ENCODE measurements at places on chromosomes 5 and 9. TPM values are rescaled to one million over a fixed set of nuclear protein-coding genes. Genes with fewer than 3 reads are reported as not detected.
A peak's percentile ranks its signal among the peaks of the same experiment; 100 is the strongest.

DNA sequence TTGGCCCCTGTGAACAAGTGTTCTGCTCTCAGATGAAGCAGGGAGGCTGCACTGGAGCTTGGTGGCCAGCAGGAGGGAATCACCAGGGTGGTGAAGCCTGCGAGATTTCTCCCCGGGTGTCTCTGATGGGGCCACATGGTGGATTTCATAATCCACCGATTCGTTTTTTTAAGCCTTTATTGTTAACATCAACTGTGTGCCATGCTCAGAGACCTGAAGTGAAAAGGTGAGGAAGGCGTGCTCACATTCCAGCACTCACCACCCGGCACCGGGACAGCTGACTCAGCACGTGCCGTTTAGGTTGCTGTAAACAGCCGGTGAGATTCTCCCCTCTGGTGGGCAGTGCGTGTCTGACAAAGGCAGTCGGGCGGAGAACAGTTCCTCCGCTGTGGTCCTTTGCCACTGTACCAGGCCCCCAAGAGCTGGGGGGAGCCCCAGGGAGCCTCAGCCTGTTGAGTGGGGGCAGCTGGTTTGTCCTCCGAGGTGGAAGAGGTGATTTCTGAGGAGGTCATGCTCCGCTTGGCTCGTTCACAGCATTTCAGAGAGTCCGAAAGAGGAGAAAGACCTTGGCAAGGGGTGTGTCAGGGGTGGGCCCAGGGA, 12.7 kb upstream of the AHRR start:
- H3K4me3 ChIP-seq, result no peak overlapping the region
- no peaks in the 10 kb centered on the region for H3K4me1 ChIP-seq
- DNase-seq, result no peak
- no peaks in the 10 kb centered on the region for H3K36me3 ChIP-seq

DNA sequence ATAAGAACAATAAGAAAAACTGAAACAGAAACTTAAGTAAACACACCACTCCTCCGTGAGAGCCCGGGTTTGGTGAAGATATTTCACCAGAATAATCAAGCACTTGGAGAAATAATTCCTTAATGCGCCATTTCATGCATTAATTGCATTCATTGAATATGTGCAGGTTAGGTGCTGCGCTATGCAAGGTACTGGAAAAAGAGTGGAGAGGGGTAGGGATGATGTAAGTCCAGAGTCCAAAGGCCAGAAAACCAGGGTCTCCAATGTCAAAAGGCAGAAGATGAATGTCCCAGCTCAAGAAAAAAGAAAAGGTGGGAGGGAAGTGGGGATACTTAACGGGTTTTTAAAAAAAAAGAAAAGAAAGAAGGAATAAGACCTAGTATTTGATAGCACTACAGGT, 669 bp upstream of the ZFP37 start:
- peaks cover 11% of the 10 kb centered on the region for H3K36me3 ChIP-seq
- no peak for DNase-seq
- H3K27ac ChIP-seq, result no peak overlapping the region
- peaks cover 13% of the 10 kb centered on the region for H3K27me3 ChIP-seq

DNA sequence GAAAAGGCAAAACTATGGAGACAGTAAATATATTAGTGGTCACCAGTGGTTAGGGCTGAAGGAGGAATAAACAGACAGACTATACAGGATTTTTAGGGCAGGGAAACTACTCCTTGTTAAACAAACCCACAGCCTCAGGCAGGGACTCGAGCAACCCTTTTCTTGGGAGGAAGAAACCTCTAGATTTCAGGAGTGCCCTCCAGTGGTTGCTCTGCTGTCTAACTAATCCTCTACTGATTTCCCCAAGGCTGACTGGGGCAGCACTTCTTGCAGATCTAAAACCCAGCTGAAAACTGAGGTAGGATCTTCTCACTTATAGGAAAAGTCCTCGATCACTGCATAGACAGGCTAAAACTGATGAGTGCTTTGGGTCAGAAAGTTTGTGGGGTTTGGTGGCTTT, 176.8 kb downstream of the ISOC1 start:
- H3K4me3 ChIP-seq, result no peak overlapping the region
- no peaks in the 10 kb centered on the region for H3K4me1 ChIP-seq

Gene RPL7A
- 3,195 TPM for total RNA-seq

DNA sequence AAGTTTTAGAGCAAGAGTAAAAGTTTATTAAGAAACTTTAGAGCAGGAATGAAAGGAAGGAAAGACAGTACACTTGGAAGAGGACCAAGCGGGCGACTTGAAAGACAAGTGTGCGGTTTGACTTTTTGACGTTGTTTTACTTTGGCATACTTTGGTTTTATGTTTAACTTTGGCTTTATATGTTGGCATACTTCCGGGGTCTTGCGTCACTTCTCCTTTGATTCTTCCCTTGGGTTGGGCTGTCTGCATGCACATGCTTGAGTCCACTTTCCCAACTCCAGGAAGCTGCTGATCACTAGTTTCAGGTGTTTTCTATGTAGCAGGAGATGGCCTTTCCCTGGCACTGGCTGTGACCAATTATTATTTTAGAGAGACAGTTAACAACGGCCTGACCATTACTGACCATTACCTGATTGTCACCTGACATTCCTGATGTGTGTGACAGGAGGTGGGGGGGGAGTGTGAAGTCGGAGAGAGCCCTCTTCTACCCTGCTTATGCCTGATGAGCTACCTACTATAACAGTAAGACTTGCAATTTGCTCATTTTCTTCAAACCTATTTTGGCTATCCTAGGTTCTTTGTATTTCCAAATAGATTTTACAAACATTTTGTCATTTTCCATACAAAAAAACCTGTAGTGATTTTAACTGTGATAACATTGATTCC, 45.5 kb downstream of the TNFSF8 start:
- DNase-seq, result no peak
- H3K27ac ChIP-seq, result no peak overlapping the region
- no peak overlapping the region for H3K4me3 ChIP-seq
- H3K4me1 ChIP-seq, result peaks cover 28% of the 10 kb centered on the region
- no peaks in the 10 kb centered on the region for H3K27me3 ChIP-seq
- H3K36me3 ChIP-seq, result peaks cover 5% of the 10 kb centered on the region

DNA sequence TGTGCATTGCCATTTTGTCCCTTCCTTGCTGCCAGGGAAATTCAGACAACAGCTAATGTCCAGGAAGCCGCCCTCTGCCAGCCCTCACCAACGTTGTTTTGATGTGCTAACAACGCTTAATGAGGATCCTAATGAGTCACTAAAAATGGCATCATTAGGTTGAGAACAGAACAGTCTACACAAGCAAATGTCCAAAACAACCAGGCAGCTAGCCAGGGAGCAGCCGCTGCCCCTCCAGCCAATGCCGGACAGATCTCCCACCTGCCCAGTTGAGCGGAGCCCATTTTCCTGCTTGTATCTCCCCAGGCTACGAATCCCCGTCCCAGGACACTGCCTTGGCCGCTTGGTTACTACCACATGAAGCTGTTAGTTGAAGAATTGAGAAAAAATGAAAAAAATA, 40.4 kb upstream of the UNC5A start:
- peaks cover 38% of the 10 kb centered on the region for H3K27me3 ChIP-seq

DNA sequence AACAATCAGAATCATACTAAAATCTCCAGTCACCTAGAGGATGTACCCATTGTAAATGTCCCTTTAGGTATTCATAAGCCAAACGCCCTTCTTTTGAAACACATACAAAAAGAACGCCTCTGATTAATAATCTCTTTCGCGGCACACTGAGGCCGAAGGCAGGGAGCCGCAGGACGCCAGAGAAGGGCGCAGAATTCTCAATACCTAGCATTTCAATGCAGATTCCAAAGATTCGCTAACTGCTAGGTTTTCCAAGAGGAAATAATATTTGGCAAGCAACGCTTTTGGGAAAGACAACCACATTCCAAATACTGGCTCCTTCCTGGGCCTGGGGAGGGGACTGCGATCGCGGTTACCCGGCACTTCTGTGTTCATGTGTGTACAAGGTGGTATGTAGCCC, 203.3 kb downstream of the MEF2C start:
- H3K4me1 ChIP-seq, result peaks cover 18% of the 10 kb centered on the region
- no peak for DNase-seq
- H3K27ac ChIP-seq, result no peak overlapping the region

GRCh38 chr5:20276959-20277263, 288.9 kb upstream of the CDH18 start:
- H3K36me3 ChIP-seq, result no peaks in the 10 kb centered on the region
- H3K4me3 ChIP-seq, result no peak overlapping the region
- no peaks in the 10 kb centered on the region for H3K27me3 ChIP-seq
- H3K4me1 ChIP-seq, result no peaks in the 10 kb centered on the region
- H3K27ac ChIP-seq, result no peak overlapping the region
- DNase-seq, result no peak

Gene NTRK2
- total RNA-seq, result 0.02 TPM

DNA sequence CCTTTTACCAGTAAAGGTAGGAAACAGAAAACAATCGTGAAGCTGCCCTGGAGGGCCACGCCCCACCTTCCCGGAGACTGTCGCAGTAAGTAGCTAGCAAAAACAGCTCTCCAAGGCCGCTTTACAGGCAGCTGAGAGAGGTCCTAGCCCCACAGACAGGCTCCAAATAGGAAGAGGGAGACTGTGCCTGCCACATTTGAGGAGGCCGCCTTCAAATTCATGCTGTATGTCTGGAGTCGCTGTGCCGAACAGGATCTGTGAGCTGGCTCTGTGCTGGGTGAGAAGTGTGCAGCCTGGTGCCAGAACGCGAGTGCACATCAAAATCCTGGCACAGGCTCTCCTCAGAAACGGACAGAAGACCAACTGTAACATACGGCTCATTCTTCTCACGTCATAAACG, 582.2 kb downstream of the CETN3 start:
- H3K4me1 ChIP-seq, result no peaks in the 10 kb centered on the region
- H3K4me3 ChIP-seq, result no peak overlapping the region
- H3K27ac ChIP-seq, result no peak overlapping the region
- no peak for DNase-seq

Gene TLE1
- 0.08 TPM for total RNA-seq

Gene SPAAR
- total RNA-seq, result not detected

DNA sequence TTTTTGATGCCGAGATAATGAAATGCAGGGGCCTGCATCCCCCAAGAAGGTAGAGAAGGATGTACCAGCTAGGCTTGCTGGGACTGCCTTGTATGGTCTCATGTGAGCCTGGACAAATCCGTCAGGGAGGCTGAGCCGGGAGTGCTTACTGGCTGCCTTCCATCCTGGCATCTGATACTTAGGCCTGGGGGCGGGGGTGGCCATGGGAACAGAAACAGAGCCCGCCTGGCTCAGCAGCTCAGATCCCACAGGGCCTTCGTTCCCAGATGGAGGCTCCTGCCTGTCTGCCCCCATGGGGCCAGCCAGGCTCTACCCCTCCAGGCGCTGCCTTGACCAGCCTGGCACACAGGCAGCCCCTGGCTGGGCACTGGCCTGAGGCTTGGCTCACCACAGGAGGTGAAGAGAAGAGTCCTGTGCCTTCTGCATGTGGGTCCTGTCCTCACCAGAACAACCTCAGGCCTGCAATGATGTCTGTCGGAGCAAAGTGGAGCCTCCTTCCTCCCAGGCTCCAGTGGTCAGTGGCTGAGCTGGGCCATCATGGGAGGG, 10.5 kb upstream of the SPATA31E1 start:
- no peaks in the 10 kb centered on the region for H3K4me1 ChIP-seq
- no peaks in the 10 kb centered on the region for H3K36me3 ChIP-seq
- no peak for DNase-seq
- no peak overlapping the region for H3K4me3 ChIP-seq
- peaks cover 7% of the 10 kb centered on the region for H3K27me3 ChIP-seq

GRCh38 chr5:75550597-75550996, 38.9 kb downstream of the POLK start:
- DNase-seq, result no peak
- H3K36me3 ChIP-seq, result peaks cover 39% of the 10 kb centered on the region
- no peak overlapping the region for H3K27ac ChIP-seq
- H3K4me3 ChIP-seq, result no peak overlapping the region
- H3K4me1 ChIP-seq, result peaks cover 2% of the 10 kb centered on the region

Gene RNF44
- total RNA-seq, result 53.8 TPM

DNA sequence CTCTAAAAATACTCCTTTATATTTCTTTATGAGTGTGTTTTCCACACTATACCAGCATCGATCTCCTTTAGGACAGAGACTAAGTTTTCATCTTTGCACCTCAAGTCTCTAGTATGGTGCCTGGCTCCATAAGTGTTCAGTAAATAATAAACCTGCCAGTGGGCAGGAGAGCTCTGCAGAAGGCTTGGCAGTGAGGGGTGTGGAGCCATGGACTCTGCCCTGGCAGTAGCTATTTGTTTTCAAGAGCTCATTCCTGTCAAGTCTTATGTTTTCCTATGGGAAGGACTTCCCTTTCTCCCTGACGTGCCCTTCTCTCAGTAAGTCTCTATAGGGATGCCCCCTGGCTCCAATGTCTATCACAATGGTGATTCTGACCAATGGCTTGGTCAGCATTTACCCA, 252.2 kb downstream of the PIK3R1 start:
- no peaks in the 10 kb centered on the region for H3K27me3 ChIP-seq
- no peaks in the 10 kb centered on the region for H3K36me3 ChIP-seq

DNA sequence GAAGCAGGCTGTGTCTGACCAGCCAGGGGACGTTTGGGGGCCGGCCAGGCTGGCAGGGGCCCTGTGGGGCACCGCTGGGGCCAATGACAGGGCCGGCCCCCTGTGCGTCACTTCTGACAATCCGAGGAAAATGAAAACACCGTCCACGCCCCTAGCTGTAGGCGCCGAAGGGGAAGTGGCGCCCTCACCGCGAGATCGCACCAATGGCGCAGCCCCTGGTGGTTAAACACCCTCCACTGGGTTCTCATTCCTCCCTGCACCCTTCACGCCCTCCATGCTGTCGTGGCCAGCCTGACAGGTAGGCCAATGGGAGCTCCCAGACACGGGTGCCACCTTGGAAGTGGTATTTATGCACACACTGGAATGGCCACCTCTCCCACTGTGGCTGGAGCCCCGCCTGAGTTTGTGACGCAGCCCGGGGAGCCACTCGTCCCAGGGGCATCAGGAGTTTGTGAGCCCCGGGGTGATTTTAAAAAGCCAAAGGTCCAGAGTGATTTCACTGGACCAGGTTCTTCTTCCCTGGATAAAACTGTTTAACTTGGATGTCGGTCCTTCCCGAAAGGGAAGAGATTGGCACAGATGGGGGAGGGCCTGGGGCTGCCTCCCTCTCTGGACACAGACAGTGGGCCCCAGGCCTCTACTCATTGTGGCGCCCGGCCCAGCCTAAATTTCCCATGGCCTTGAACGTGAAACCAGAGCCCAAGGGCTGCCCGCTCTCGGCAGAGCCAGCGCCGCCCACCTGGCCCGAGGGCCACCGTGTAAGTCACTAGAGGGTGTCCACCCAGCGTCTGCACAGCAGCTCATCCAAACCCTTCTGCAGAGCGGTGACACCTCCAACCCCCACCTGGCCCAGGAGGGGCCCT, 49.7 kb downstream of the NKD2 start:
- no peaks in the 10 kb centered on the region for H3K4me1 ChIP-seq
- H3K27ac ChIP-seq, result no peak overlapping the region
- no peak overlapping the region for H3K4me3 ChIP-seq
- no peaks in the 10 kb centered on the region for H3K36me3 ChIP-seq
- no peaks in the 10 kb centered on the region for H3K27me3 ChIP-seq
- DNase-seq, result no peak

- peak overlapping the region; percentile 48 for H3K4me3 ChIP-seq
- H3K36me3 ChIP-seq, result peaks cover 33% of the 10 kb centered on the region
- H3K27ac ChIP-seq, result no peak overlapping the region
- H3K27me3 ChIP-seq, result no peaks in the 10 kb centered on the region
- peaks cover 31% of the 10 kb centered on the region for H3K4me1 ChIP-seq
- no peak for DNase-seq
Measured at GRCh38 chr5:169635936-169636335, 1.1 kb upstream of the DOCK2 start.

Gene PCDHA10
- total RNA-seq, result not detected

Gene SHOC1
- total RNA-seq, result not detected

All from activated naive CD8-positive, alpha-beta T cell treated with anti-CD3 and anti-CD28 coated beads for 36 hours (primary cell).